Caki2 (cell line): ENCODE measurements at places on chromosomes 3 and 15.

DNA sequence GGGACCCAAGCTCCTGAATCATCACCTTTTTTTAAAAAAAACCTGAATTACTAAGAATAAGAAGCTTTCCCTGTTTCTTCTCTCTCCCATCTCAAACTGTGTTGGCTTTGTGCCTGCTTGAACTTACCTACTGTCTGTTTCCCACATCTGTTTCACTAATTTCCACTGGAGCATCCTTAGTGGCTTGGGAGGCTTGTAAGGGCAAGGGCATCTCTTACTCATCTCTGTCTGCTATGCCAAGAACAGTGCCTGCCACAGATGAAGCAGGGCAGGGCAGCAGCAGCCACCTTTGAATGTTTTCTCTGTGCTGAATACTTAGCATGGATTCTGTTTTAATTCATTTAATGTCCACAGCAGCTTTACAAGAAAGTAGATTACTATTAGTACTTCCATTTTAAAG, 42.3 kb downstream of the SNRK start:
- DNase-seq = no peak

- peak; percentile 69 for DNase-seq
Measured at GRCh38 chr15:26866298-26867199, at the start of gene GABRA5. TSS of gene GABRA5 (plus strand) at chr15:26867062. CDS start at chr15:26869249, 2,187 bp downstream.

DNA sequence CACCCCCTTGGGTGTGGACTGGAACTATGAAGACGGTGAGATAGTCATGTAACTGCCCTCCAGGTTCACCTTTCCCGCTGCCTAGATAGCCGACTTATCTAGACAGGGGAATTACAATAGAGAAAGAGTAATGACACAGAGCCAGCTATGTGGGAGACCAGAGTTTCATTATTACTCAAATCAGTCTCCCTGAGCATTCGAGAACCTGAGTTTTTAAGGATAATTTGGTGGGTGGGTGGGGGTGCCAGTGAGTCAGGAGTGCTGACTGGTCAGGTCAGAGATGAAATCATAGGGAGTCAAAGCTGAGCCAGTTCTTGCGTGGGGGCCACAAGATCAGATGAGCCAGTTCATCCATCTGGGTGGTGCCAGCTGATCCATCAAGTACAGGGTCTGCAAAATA, 19.7 kb upstream of the DNAJC19 start:
- no peak for DNase-seq

GRCh38 chr3:126678693-126679317, 23.9 kb upstream of the TXNRD3 start:
- no peak for DNase-seq

DNA sequence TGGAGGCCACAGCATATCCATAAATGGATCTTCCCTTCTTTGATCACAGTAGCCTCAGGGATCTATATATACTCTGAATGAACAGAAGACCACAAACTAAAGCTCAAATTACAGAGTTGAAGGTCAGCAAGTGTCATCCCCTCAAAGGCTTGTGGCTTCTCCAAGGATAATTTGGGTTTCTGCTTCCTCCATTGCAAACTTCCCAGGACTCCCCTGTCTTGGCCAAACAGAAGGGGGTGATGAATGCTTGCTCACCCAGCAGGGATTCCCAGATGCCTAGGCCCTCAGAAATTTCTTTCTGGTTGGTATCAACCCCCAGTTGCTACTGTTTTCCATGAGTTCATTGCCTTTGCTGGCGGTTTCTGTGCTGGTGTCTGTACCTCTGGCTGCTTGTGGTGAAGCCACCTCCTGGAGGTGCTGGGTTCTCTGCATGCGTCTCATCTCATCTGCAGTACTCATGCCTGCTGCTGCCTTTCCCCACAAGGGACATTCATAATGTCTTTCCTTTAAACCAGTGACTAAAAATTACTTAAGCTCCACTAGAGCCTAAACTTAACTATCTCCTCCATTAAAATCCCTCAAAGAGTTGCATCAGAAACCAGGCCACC, 17.7 kb downstream of the ENTPD3 start:
- DNase-seq = no peak

GRCh38 chr3:107959550-107960154, 131.2 kb downstream of the CD47 start:
- no peak for DNase-seq

DNA sequence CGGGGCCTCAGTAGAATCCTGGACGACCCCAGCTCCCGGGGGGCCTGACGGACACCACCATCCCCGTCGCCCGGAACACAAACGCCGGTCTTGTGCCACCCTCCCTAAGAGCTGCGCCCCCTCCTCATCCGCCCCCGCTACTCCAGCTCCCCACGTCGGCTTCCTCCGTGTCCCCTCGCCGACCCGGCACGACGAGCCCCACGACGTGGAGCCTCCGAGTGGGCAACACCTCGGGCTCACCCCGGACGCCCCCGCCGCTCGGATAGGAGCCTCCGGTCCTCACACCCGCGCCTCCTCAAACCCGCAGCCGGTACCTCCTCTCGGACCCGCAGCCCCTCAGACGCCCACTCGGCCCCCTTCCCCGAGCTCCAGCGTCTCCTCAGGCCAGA, 525 bp downstream of the NPTN start:
- DNase-seq = no peak

DNA sequence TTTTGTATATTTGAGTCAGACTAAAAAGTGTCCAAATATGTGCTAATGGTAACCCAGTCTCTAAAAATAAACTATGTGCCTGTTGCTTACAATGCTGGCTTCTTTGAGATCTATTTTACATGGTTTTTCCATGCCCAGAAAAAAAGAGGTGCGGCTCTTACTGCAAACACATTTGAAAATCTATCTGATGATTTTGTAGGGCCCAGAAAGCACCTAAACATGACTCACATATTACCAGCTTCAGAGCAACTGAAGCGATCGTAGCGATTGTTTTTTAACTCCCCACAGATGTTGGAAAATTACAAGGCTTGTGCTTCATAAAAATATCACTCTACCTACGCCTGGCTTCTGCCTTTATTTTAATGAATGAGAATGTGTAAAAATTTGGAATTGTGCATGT, 53.5 kb downstream of the SUCNR1 start:
- peak; percentile 39 for DNase-seq
